ENCODE measurements at places on chromosomes 7 and 10.
A peak's percentile ranks its signal among the peaks of the same experiment; 100 is the strongest.

DNA sequence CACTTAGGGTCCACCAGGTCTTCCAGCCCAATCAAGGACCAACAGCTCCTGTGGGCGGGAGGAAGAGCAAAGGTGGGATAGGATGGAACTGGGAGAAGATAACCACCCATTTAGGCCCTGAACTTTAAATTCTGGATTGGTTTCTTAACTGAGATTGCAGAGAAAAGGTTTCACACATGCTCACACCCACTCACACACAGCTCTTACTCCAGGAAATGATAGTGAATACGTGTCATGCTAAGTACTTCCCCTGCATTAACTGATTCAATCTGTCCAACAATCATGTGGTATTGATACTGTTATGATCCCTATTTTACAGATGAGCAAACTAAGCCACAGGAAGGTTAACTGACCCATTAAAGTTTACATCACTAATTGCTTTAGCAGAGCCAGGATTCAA lies 4.6 kb upstream of the CYP3A4 start:
- H3K27ac ChIP-seq, result no peak overlapping the region
- no peaks in the 10 kb centered on the region for H3K36me3 ChIP-seq
- DNase-seq, result no peak
- no peaks in the 10 kb centered on the region for H3K27me3 ChIP-seq
- H3K4me3 ChIP-seq, result no peak overlapping the region

DNA sequence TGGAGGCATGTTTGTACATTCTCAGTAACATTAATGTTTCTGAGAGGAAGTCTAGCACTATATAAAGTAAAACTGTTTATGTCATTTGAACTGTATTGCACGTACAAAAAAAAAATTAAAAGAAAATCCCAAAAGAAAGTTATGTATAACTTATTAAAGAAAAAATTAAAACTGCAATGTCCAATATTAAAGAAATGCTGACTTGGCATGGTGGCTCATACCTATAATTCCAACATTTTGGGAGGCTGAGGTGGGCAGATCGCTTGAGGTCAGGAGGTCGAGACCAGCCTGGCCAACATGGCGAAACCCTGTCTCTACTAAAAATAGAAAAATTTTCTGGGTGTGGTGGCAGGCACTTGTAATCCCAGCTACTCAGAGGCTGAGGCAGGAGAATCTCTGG lies 178.7 kb upstream of the VIPR2 start:
- no peak overlapping the region for H3K27ac ChIP-seq
- H3K27me3 ChIP-seq, result no peaks in the 10 kb centered on the region
- H3K4me3 ChIP-seq, result no peak overlapping the region
- DNase-seq, result no peak
- H3K36me3 ChIP-seq, result no peaks in the 10 kb centered on the region
- no peaks in the 10 kb centered on the region for H3K4me1 ChIP-seq

DNA sequence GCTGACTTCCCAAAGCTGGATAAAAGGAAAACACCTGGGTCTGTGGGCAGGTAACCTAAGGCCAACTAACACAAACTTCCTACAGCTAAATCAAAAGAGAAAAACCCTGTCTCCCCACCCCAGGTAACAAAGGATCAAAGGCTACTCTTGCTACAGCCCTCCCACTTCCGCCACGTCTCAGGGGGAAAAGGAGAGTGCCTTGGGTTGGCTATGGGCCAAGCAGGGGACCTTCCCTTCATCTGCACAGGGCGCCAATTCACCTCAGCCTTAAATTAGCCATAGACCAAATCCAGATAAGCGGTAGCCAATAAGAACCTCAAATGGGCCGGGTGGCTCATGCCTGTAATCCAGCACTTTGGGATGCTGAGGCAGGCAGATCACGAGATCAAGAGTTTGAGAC lies 69.1 kb upstream of the LANCL2 start:
- H3K27me3 ChIP-seq, result no peaks in the 10 kb centered on the region
- no peaks in the 10 kb centered on the region for H3K4me1 ChIP-seq
- no peaks in the 10 kb centered on the region for H3K36me3 ChIP-seq
- no peak overlapping the region for H3K4me3 ChIP-seq
- H3K27ac ChIP-seq, result no peak overlapping the region

- no peaks in the 10 kb centered on the region for H3K36me3 ChIP-seq
- H3K27ac ChIP-seq, result no peak overlapping the region
- no peak for DNase-seq
- H3K4me1 ChIP-seq, result no peaks in the 10 kb centered on the region
These were observed 30.7 kb downstream of the DGKB start for GRCh38 chr7:14871880-14872279.

- no peak overlapping the region for H3K4me3 ChIP-seq
- DNase-seq, result no peak
- H3K4me1 ChIP-seq, result no peaks in the 10 kb centered on the region
- H3K27me3 ChIP-seq, result no peaks in the 10 kb centered on the region
- H3K36me3 ChIP-seq, result no peaks in the 10 kb centered on the region
- H3K27ac ChIP-seq, result no peak overlapping the region
These were observed 102.2 kb downstream of the SNX10 start for GRCh38 chr7:26393818-26394217.

DNA sequence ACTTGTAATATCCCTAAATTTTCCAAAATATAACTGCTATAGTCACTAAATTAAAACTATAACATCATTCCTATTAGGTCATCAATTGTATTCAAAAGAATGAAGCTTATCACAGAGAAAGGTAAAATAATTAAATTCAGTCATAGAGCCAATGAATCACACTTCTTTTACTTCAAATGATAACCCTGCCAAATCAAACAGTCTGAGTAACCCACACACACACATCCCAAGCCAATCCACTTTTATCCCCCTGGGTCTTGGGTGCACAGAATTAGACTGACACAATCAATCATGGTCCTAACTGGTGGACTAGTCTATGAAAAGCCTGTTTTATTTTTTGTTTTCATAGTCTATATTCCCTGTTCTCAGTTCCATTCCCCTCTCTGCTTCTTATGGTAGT lies 25.6 kb downstream of the CTNNA3 start:
- DNase-seq, result no peak
- peak overlapping the region; percentile 21 for H3K27ac ChIP-seq
- no peaks in the 10 kb centered on the region for H3K27me3 ChIP-seq
- no peak overlapping the region for H3K4me3 ChIP-seq
- no peaks in the 10 kb centered on the region for H3K36me3 ChIP-seq
- H3K4me1 ChIP-seq, result peaks cover 42% of the 10 kb centered on the region
